ENCODE measurements at places on chromosomes 2 and 18. TPM values are rescaled to one million over a fixed set of nuclear protein-coding genes. Genes with fewer than 3 reads are reported as not detected.
A peak's percentile ranks its signal among the peaks of the same experiment; 100 is the strongest.

Gene STPG4
- not detected for total RNA-seq

DNA sequence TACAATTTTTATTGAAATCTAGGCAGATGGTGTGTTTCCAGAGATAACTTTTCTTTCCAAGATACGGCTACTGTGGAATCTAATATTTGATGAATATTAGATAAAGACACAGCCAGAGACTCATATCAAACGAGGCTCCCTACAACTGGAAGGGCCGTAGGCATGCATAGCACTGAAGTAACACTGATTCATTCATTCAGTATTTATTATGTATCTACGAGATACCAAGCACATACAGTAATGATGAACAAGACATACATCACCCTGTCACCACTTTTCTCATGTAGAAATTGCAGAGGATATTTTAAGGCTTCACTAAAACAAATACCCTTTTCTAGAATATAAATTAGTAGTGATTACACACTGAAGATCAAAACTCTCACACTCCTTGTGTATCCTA is 74.5 kb downstream of the KCTD18 start:
- H3K36me3 ChIP-seq, result peaks cover 13% of the 10 kb centered on the region
- no peak for DNase-seq
- H3K4me1 ChIP-seq, result peaks cover 12% of the 10 kb centered on the region
- H3K27ac ChIP-seq, result no peak overlapping the region
- H3K27me3 ChIP-seq, result no peaks in the 10 kb centered on the region

Gene AGAP1
- total RNA-seq, result 43.9 TPM

DNA sequence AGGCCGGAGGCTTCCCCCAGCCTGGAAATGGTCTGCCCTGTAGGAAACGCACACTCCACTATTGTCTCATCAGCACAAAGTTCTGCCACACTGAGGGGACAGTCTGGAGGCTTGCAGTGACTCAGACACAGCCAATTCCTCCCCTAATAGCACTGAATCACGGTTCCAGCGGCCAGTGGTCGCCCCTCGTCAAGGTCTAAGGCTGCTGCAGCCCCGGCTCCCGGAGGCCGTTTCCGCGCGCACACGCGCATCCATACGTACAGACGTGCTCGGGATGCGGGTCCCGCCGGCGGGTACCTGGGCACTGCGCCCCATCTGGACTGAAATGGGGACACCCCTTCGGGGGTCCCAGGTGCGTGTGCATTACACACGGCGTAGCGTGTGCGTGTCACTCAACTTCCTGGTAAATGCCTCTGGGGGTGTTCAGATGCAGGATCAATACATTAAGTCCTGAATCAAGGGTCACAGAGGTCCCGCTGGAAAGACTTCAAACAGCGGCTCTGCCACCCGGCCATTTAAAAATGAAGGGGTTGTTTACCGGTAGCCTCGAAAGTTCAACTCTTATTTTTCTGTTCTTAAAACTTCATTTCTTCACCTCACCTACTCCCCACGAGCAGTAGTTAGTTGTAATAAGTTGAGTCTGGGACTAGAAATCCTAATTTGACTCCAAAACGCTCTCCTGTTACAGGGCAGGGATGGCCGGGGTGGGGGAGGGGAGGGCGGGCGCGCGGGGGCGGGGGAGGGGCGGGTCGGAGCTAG is 572 bp upstream of the ZNF516 start:
- peak overlapping the region; percentile 92 for H3K27ac ChIP-seq
- H3K36me3 ChIP-seq, result peaks cover 10% of the 10 kb centered on the region
- DNase-seq, result peak; percentile 58
- peak overlapping the region; percentile 94 for H3K4me3 ChIP-seq

- peaks cover 19% of the 10 kb centered on the region for H3K27me3 ChIP-seq
- peaks cover 5% of the 10 kb centered on the region for H3K4me1 ChIP-seq
- H3K27ac ChIP-seq, result no peak overlapping the region
Measured at GRCh38 chr2:242051463-242051862, 181.9 kb downstream of the RTP5 start.

DNA sequence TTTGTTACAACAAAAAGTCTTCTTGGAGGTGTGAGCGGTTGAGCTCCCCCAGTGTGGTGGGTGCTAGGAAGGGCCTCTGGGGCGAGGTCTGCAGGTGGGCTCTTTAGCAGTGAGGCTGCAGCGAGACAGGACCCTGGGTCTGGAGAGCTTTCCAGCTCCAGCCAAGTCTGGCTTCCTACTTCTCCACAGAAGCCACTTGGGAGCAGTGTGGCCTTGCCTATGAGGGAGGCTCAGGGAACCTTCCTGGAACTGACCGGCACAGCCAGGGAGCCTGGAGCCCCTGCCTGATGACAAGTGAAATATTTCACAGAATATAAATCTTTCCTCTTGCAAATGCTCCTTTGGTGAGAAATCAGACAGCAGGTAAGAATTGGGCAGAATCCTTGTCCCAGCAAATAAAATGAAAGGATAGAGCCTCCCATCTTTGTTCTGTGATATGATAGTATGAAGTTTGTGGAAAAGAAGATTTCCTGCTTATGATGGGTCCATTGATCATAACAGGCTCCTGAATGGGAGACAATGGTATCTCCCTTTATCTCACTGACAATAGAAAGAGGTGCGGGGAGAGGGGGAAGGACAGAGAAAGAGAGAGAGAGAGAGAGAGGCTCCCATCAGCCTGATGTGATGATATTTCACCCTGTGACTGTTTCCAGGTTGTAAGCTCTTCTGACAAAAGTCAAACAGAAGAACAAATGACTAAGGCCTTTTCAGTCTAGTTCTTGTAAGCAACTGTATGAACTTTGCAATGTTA is 289.8 kb upstream of the SPRED2 start:
- no peak overlapping the region for H3K4me3 ChIP-seq
- no peaks in the 10 kb centered on the region for H3K27me3 ChIP-seq

GRCh38 chr18:54279477-54280219 is 10.3 kb downstream of the POLI start:
- DNase-seq, result no peak
- H3K36me3 ChIP-seq, result peaks cover 4% of the 10 kb centered on the region
- no peak overlapping the region for H3K4me3 ChIP-seq
- no peak overlapping the region for H3K27ac ChIP-seq

DNA sequence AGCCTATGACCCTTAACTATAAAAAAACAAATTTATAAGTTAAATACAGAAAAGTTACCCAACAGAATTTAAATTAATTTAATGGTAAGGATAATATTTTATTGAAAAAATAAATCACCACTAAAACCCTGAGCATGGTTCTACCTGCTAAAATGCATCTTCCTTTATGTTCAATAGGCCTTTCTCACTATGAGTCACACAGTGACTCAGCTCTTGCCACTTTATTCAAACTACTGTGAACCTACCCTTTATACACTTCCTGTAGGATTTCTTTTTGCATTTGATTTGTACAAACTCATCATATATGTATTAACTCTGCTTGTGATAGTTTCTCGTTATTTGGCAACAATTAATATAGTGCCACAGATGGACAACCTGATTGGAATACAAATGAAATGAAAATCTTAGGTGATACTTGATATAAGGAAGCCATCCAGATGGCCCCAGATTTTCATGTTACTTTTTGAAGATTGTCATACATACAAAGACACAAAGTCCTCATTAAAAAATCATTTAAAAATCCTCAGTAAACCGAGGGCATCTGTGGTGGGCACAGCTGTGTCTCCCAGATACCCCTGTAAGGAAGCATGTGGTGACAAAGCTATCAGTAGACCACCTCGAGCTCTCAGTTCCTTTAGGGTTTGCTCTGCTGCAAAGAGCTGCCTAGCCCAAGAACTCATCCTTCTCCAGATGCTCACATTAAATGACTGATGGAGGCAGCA is 55.2 kb upstream of the COBLL1 start:
- DNase-seq, result no peak
- H3K27ac ChIP-seq, result no peak overlapping the region
- H3K36me3 ChIP-seq, result no peaks in the 10 kb centered on the region
- no peak overlapping the region for H3K4me3 ChIP-seq

DNA sequence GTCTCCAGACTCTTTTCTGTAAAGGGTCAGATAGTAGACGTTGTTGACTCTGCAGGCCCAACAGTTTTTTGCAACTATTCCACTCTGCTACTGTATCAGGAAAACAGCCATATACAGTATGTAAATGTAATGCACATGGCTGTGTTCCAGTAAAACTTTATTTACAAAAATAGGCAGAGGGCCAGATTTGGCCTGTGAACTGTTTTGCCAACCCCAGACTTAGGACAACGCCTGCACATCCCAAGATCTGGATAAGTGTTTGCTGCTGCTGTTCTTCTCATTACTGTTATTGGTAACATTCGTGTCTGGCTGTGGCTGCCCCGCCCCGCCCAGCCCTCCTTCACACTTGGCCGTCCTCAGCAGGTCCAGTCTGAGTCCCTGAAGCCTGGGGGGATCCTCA is 94.6 kb upstream of the MCFD2 start:
- H3K27ac ChIP-seq, result no peak overlapping the region
- H3K4me3 ChIP-seq, result no peak overlapping the region
- H3K27me3 ChIP-seq, result peaks cover 14% of the 10 kb centered on the region
- no peaks in the 10 kb centered on the region for H3K4me1 ChIP-seq
- H3K36me3 ChIP-seq, result peaks cover 24% of the 10 kb centered on the region

- no peak overlapping the region for H3K27ac ChIP-seq
- H3K4me1 ChIP-seq, result no peaks in the 10 kb centered on the region
- peaks cover 27% of the 10 kb centered on the region for H3K36me3 ChIP-seq
Measured at GRCh38 chr2:15471606-15472005, 89.5 kb downstream of the NBAS start.

Gene TGIF1
- total RNA-seq, result 72.5 TPM

Gene ZNF804A
- 2.2 TPM for total RNA-seq

DNA sequence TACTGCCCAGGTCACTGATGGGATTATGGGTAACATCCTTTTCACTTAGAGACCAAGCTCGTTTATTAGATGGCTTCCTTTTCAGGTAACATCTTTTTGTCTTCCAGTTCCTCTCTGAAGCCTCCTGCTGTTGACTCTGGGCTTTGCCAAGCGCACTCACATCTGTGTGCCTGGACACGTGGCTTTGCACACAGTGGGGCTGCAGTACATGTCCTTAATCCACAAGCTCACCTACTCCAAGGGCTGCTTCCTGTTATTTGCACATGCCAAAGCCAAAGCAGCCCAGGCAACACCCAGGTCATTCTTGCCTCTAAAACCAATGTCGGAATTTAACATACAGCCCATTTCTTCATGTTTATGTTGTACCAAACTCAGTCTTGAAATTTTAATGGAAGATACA is 124.2 kb upstream of the BOD1L2 start:
- peaks cover 5% of the 10 kb centered on the region for H3K4me1 ChIP-seq
- H3K36me3 ChIP-seq, result peaks cover 9% of the 10 kb centered on the region

Gene ZNF521
- 238 TPM for total RNA-seq

DNA sequence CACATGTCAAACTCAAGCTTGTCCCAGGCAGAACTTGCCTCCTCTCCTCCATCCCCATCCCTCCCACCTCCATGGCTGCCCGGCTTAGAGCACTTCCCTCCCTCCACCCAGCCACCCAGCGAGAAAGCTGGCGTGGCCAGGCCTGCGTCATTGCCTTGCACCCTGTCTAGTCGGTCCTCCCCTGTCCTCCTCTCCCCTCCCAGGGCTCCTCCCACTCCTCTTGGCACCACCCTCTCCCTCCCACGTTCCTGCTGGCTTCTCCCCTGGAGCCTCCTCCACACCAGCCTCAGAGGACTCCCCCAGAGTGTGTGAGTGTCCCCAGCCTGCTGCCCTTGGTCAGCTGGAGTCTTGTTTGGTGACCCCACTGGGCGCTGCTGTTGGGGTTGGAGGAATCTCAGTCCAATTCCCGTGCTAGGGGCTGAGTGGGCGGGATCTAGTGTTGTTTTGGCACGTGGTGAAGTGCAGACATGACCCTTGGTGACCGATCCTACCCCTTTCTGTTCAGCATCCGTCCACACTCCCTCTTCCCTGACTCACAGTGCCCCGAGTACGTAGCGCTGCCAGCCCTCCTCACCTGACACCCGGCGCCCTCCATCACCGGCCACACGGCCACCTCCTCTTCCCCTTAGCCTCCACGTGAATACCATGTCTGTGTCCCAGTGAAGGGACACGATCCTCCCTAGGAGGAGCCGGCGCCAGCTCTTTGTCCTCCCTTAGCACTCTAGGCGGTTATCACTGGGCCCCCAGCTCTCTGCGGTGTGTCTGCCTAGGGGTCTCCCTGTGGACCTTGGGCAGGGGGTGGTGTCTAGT is 41.4 kb downstream of the ATP6V1C2 start:
- H3K36me3 ChIP-seq, result no peaks in the 10 kb centered on the region
- peaks cover 2% of the 10 kb centered on the region for H3K27me3 ChIP-seq
- peaks cover 4% of the 10 kb centered on the region for H3K4me1 ChIP-seq
- H3K27ac ChIP-seq, result no peak overlapping the region
- no peak for DNase-seq

DNA sequence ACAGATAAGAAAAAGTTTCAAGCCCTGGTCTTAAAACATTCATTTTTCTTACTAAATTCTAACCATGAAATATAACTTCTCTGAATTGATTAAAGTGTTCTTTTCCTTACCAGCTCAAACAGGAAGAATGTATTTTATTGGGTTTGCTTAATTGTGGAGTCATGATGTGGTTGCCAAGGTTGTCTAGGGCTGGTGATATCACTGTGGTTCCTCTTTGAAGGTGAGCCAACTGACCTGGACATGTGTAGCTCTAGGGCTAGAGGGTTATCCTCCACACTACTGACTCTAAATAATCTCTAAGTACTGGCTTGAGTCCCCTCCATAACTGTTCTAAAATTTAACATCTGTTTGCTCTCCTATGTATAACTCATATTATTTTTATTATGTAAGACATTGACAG is 529.6 kb downstream of the PIK3C3 start:
- H3K27me3 ChIP-seq, result no peaks in the 10 kb centered on the region
- no peak overlapping the region for H3K27ac ChIP-seq
- H3K4me1 ChIP-seq, result no peaks in the 10 kb centered on the region
- no peak overlapping the region for H3K4me3 ChIP-seq
- H3K36me3 ChIP-seq, result no peaks in the 10 kb centered on the region

Gene FOXD4L1
- total RNA-seq, result not detected

Gene SPHKAP
- 0.05 TPM for total RNA-seq

Gene SERPINB7
- total RNA-seq, result not detected

Gene CACNB4
- total RNA-seq, result 1.5 TPM

Gene CRYBA2
- not detected for total RNA-seq

DNA sequence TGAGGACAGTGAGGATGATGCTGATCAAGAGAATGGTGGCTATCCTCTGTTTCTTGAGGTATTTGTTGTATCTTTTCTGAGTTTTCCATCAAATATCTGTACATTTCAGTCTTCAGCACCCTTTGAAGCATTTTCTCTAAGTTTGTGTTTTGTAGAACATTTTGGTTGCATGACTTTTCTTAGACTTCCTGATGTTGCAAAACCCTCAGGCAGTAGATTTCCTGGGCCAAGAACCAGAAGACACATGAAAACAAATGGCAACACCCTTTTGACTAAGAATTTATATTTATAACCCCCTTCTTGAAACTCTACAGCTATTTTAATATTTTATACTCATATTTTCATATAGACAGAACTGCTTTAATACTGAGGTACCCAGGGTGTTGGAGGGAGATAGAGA is 16.2 kb downstream of the HNMT start:
- H3K27ac ChIP-seq, result no peak overlapping the region
- no peak for DNase-seq
- H3K4me3 ChIP-seq, result no peak overlapping the region
- H3K27me3 ChIP-seq, result peaks cover 1% of the 10 kb centered on the region
- peaks cover 6% of the 10 kb centered on the region for H3K4me1 ChIP-seq

- peaks cover 3% of the 10 kb centered on the region for H3K27me3 ChIP-seq
- no peak overlapping the region for H3K27ac ChIP-seq
- no peaks in the 10 kb centered on the region for H3K36me3 ChIP-seq
- no peak for DNase-seq
Measured at GRCh38 chr2:62423235-62423634, 82.8 kb downstream of the TMEM17 start.

- no peaks in the 10 kb centered on the region for H3K4me1 ChIP-seq
- no peak overlapping the region for H3K27ac ChIP-seq
- H3K36me3 ChIP-seq, result no peaks in the 10 kb centered on the region
- DNase-seq, result no peak
- H3K4me3 ChIP-seq, result no peak overlapping the region
- no peaks in the 10 kb centered on the region for H3K27me3 ChIP-seq
Measured at GRCh38 chr2:220057916-220058315, 430.5 kb downstream of the SLC4A3 start.
